Tongue (tissue), 3 donors: ENCODE measurements at places on chromosomes 11 and 22. TPM values are rescaled to one million over a fixed set of nuclear protein-coding genes. Genes with fewer than 3 reads are reported as not detected.
A peak's percentile ranks its signal among the peaks of the same experiment; 100 is the strongest.

DNA sequence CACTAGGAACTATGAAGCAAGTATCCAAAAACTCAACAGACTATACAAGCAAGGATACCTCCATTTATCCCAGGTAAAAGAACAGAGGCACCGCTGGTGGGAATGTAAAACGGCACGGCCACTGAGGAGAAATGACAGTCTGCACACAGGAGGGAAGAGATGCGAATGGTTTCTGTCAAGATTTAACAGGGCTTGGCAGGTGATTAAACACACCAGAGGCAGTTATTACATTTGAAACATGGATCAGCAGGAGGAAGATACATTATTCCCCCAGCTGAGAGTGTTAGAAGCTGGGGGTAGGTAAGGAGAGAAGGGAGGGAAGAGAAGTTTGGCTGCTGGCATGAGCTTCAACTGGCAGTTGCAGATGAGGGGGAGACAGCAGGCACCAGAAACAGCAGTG is 30.2 kb downstream of the ATP6V1E1 start:
- no peak for DNase-seq

GRCh38 chr11:35083181-35083430 is 55.9 kb upstream of the CD44 start:
- no peak for DNase-seq

DNA sequence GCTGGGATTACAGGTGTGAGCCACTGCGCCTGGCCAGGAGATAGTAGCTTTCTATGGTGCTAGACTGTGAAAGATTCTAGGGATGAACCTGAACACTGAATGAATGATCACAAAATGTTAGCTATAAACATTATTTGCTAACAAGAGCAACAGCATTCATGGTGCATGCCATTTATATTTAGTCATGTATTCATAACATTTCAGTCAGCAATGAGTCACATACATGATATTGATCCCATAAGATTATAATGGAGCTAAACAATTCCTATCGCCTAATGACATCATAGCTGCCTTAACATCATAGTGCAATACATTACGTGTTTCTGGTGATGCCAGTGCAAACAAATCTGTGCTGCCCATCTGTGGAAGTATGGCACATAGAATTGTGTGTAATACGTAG is 164.1 kb downstream of the ARHGAP42 start:
- DNase-seq = no peak

Gene MYEOV
- total RNA-seq = 1.3 TPM

Gene TSGA10IP
- total RNA-seq = not detected

- DNase-seq = no peak
Observed at GRCh38 chr11:114008331-114008730, 33.4 kb downstream of the HTR3A start.

Gene ZP1
- not detected for total RNA-seq

GRCh38 chr11:45899448-45900174 is 7.5 kb downstream of the FREY1 start:
- DNase-seq = peak; percentile 95

DNA sequence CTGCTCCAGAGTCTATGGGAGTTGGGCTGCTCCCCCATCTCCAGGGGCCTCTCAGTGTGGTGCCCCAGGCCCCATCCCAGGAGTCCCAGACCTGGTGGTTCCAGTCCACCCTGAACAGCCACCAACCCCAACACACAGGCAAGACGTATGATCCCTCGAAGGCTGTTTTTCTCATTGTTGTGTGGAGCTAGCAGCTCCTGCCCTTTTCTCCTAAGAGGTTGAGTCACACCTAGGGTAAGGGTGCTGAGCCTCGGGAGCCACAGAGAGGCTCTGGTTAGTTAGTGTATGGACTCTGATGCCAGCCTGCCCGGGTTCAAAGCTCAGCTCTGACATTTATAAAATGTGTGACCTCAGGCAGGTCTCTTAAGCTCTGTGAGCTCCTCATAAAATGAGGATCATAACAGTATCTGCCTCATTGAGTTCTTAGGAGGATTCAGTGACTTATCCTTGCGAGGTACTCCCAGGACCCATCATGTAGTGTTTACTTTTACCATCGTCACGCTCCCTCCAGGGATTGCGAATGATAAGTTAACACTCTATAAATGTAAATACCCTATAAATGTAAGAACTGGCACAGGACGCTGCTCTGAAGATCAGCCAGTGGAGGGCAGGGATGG is 47.2 kb downstream of the FBLN1 start:
- no peak for DNase-seq

DNA sequence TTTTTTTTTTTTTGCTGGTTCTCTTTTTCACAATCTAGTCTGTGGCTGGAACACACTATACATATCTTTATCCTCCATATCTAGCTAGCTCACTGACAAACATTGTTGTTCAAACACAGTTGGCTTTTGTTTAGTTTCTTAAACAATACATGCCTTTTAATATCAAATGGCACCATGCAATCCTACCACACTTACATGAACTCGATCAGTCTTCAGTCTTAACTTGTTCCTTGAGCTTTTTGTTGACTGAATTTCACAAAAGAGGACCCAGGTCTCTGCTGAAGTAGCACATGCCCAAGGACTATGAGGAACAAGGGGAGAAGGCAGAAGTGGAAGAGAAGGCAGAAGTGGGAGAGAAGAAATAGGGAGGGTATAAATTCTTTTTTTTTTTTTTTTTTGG is 25.5 kb downstream of the TMEM123 start:
- no peak for DNase-seq

Gene PTPN5
- total RNA-seq = 0.62 TPM

- no peak for DNase-seq
Observed at GRCh38 chr11:123674297-123674696, 19.9 kb upstream of the SCN3B start.

- no peak for DNase-seq
Observed at GRCh38 chr11:121449123-121449522, 3.0 kb upstream of the SORL1 start.

GRCh38 chr22:16955678-16956210 is 52.3 kb downstream of the GAB4 start:
- DNase-seq = peak; percentile 28

- DNase-seq = peak; percentile 46
Observed at GRCh38 chr11:118939953-118940598, 14.3 kb upstream of the BCL9L start.

DNA sequence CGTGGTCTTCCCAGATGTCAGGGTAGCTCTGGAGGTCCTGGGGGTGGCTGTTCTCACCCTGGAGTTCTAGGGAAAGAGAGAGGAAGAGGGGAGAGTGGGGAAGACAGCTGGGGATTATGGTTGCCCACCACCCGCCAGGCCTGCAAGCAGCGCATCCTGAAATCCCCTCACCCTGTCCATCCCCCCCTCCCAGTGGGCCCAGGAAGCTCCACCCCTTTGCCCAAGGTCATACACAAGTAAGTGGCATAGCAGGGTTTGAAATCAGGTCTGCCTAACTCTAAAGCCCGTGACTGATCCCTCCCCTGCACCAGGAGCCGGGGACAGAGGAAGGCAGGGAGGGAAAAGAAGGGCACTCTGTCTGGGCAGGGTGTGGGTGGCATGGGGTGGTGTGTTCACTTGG is 105.3 kb downstream of the NECTIN1 start:
- no peak for DNase-seq

Gene ART5
- total RNA-seq = 3.6 TPM

- no peak for DNase-seq
Observed at GRCh38 chr22:48838846-48839730, 988.6 kb downstream of the BRD1 start.

- DNase-seq = no peak
Observed at GRCh38 chr11:86708669-86709068, 36.3 kb upstream of the ME3 start.

- DNase-seq = no peak
Observed at GRCh38 chr22:48945621-48946458, 881.8 kb downstream of the BRD1 start.

GRCh38 chr11:129190087-129190486 is 2.0 kb downstream of the ARHGAP32 start:
- no peak for DNase-seq

Gene RIBC2
- total RNA-seq = 1.6 TPM

- peak; percentile 97 for DNase-seq
Observed at GRCh38 chr22:23144932-23145877, at the start of gene RAB36. Gene RAB36 (plus strand): TSS chr22:23145477. CDS start chr22:23146617, 1,140 bp downstream.

DNA sequence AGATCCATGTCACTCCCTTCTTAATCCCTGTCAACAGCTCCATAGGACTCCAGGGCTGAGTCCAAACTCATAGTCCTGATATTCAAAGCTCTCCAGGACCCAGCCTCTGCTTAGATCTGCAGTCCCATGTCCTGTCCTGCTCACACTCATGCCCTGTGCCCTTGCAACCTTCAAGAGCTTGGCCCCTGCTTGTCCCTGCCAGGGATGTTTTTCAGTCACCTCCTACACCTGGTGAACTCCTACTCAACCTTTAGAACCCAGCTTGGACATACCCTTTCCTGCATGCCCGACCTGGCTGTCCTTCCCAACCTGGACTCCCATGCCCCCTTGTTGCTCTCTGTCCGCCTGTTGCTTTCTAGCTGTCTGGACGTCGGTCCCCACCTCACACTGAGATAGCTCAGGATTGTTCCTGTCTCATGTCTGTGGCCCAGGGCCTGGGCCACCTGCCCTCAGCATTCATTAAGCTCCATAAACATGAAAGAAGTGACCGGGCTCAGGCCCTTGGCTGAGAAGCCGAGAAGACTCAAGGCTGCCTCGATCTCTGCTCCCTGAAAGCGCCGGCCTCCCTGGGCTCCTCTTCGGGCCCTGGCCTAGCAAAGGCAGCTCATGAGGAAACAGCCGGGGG is 48.8 kb upstream of the RTL6 start:
- no peak for DNase-seq

- DNase-seq = no peak
Observed at GRCh38 chr11:119694334-119694733, 34.7 kb downstream of the NECTIN1 start.

DNA sequence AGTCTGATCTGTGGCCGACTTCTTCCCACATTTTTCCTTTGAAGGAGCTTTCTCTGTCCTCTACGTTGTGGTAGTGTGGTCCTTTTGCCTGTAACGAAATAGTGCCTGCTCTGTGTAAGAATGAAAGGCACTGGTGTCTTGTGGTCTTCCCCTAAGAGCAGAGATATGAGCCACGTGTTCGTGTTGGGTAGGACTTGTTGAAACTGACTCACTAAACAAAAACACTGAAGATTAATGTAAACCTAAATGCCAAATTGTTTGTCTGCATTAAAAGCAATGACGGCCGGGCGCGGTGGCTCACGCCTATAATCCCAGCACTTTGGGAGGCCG is 10.1 kb upstream of the RPS3 start:
- no peak for DNase-seq

DNA sequence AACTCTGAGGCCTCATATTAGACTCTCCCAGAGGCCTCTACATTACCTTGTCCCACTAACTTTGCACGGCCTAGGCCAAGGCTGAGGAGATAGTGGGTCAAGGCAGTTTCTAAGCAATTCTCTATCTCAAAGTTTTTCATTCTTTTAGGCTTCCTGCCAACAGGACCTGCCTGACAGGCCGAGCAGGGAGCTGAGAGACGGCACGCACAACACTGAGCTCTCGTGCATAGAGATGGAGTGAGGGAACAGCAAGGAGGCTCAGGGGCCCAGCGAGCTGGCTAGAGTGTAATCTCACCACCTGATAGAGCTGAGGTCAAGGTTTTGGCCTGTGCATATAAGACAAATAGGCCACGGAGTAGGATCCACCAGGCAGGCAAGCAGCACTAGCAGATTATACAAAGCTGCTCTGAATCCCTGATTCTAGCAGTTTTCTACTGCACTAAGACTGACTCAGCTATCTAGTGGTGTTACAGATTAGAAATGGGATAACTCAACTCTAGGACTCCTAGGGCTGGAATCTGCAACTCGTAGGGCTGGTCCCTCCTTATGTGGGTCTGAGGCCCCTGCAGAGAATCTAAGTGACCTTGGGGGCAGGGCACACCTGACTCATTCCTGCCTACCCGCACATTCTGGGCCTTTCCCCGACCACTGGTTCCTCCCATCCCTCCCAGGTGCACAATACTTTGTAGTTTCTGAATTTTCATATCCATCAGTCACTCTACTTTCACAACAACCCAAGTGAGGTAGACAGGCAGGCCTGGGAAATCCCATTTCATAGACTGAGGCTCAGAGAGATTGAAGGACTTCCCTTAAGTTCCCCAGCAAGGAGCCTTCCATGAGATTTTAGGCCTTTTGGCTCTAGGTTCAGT is 1.7 kb downstream of the CYB5R2 start:
- peak; percentile 44 for DNase-seq

Gene CARNS1
- total RNA-seq = 39.0 TPM

DNA sequence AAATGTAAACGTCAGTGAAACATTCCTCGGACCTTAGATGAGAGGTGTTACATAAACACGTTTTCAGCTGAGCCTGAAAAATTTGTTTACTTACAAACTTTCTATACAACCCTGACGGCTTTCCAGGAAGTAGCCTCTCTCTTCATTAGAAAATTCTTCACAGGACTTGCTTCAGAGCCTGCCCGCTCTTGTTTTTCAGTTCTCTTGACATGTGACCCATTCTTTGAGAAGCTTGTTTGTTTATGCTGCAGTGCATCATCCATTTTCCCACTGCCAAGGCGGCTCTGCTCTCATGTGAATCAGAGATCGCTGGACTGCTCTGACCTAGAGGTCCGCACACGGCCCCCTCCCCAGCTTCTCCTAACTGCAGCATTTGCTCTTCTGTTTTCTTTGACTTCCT is 47.9 kb upstream of the ARHGAP42 start:
- peak; percentile 65 for DNase-seq

Gene MRGPRE
- 0.41 TPM for total RNA-seq

DNA sequence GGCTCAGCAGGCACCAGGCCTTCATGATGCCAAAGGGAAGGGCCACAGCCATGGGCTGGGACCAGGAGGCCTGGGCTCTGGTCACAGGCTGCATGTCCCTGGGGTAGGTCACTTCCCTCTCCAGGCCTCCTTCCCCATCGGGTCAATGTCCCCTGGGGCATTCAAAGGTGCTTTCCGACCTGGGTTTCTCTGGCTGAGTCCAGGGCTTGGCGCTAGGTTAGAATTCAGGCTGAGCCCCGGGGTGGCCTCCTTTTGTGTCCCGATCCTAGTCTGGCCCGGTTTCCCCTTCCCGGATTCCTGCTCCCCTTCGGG is 12.2 kb downstream of the MAFF start:
- no peak for DNase-seq

Gene MMP7
- total RNA-seq = 9.5 TPM

- no peak for DNase-seq
Observed at GRCh38 chr11:48043111-48043990, 63.0 kb downstream of the PTPRJ start.

Gene TPBGL
- 0.51 TPM for total RNA-seq

Gene SHISA8
- total RNA-seq = not detected
